ENCODE measurements at places on chromosomes 11 and 22.

DNA sequence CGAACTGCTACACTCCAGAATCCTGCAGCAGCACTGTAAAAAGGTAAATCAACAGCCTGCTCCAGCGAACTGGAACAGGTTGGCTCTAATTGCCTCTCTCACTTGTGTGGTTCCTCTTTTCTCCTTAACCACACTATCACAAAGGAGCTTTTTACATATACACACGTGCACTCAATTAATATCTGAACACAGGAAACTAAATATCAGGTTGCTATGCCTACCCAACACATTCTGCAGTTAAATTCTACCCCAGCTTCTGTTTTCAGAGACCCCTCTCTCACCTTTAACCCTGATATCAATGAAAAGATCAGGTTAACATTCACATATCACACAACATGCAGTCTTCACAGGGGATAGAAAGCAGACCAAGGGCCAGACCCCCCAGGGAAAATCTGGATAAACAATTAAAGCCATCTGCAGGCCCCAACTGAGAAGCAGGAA lies 11.0 kb downstream of the RBFOX2 start:
- DNase-seq = no peak

DNA sequence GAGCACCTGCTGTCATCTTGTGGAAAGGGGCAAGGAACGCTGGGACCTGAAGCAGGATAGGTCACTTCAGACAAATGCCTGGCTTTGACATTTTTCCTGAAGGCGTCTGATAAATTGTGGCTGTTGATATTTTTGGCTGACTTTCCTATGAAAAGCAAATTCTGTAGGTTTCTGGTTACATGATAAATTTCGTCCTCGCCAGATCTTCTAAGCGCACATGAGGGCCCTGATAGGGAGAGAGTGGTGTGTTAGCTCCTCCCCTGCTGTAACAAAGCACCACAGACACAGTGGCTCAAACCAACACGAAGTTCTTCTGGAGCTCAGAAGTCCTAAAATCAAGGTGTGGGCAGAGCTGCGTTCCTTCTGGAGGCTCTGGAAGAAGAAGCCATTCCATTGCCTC lies 19.6 kb downstream of the APOL4 start:
- DNase-seq = no peak

- no peak for DNase-seq
Observed at GRCh38 chr22:46500201-46500600, 37.2 kb downstream of the CELSR1 start.

- no peak for DNase-seq
Observed at GRCh38 chr11:103453915-103454709, 344.9 kb downstream of the DYNC2H1 start.

DNA sequence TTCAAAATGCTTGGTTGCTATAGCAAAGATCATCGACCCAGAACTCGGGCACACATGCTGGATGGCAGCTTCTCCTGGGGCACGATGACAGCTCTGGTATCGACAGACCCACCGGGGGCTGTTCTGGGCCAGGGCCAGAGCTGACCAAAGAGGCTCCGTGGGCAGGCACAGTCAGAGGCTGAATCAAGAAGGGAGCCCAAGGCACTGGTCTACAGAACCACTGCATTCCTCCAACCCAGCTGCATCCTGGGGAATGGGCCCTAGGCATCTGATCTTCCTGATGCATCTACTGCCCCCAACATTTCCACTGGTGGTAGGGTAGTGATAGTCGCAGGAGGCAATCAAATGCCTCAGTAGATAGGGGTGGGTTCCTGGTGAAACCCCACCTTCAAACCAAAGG lies 470.3 kb downstream of the TBC1D22A start:
- no peak for DNase-seq

- peak; percentile 49 for DNase-seq
Observed at GRCh38 chr22:37965940-37966664, 12.6 kb downstream of the POLR2F start.

GRCh38 chr11:102187416-102188151 lies 77.3 kb downstream of the YAP1 start:
- DNase-seq = peak; percentile 61

DNA sequence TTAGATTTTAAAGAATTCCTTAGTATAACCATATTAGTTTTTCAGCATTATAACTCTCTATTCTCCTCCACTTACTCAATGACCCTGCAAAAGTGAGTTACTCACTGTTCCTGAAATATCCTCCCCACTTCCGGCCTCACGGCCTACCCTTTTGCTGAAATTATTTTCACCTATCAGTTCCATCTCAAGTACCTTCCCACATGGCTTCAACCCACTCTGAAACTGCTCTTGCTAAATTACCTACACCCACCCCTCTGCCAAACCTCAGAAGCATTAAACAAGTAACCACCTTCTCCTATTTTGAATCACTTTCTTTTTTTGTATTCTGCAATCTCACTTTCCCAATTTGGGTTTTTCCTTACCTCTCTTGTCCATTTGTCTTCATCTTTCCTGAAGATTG lies 37.7 kb downstream of the OR5P2 start:
- no peak for DNase-seq

DNA sequence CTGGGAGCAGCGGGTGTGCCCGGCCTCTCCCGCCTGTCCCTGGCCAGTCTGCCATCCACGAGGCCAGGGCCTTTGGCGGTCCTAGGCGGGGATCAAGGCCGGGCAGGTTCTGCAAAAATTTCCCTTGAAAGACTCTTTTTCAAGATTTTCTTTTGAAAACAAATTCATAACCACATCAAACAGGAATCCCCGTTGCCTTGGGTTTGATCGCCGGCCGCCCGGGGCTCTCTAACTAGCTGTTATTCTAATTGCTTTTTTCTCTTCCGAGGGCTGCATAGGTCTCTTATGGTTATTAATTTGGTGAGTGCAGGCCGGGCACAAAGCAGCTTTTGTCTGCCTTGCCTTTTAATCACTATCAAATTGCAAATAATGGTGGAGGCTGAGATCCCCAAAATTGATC lies 42.0 kb downstream of the CDKN1C start:
- DNase-seq = no peak

GRCh38 chr11:85845124-85845631 lies 10.0 kb upstream of the CCDC83 start:
- no peak for DNase-seq

GRCh38 chr11:82043316-82043715 lies 690.3 kb downstream of the FAM181B start:
- peak; percentile 35 for DNase-seq

- DNase-seq = no peak
Observed at GRCh38 chr11:70761094-70761907, 363.0 kb downstream of the CTTN start.

DNA sequence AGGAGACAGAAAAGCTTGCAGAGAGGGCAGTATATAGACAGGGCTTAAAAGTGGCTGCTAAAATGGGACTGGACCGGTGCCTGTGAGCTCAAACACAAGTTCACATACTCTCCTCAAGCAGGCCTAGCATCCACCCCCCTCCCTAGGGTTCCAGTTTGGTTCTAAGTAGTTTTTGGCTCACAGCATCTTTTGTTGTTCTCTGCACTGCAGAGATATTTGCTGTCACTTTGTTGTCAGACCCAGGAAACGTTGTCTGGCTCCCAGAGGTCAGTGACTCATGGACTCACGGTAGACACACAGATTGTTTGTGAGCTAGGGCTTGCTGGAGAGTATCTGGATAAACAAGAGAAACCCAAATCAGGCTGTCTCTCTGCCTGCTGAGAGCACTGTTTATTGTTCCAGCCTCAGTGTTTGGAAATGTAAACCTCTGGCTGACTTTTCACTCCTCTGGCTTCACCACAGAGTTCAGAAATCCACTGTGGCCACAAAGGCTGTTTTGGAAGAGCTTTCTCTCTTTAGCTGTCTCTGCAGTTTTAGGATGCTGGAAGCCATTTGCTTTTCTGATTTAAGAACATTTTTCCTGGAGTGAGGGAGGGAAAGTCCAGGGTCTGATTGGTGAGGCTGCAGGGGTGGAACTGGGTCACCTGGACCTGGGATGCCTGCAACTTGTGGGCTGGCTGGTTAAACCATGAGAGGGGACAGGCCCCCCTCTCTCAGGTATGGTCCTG lies 303.7 kb upstream of the PLET1 start:
- peak; percentile 88 for DNase-seq

- DNase-seq = no peak
Observed at GRCh38 chr11:32983506-32983905, 32.2 kb upstream of the DEPDC7 start.

DNA sequence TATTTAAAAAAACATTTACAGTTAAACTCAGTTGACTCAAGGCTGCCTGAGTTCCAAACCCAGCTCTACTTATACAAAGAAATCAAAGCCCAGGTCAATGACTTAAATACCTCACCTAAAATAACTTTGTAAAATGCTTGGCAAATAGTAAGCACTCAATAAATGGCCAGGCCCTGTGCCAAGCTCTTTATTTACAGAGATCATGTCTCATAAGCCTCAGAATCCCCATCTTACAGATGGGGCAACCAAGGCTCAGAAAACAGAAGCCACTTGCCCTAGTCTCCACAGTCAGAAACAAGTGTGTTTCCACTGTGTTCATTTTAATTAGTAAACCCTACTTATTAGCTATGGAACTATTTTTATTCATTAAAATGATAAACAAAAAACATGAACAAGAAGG lies 30.5 kb upstream of the TTC28 start:
- no peak for DNase-seq

DNA sequence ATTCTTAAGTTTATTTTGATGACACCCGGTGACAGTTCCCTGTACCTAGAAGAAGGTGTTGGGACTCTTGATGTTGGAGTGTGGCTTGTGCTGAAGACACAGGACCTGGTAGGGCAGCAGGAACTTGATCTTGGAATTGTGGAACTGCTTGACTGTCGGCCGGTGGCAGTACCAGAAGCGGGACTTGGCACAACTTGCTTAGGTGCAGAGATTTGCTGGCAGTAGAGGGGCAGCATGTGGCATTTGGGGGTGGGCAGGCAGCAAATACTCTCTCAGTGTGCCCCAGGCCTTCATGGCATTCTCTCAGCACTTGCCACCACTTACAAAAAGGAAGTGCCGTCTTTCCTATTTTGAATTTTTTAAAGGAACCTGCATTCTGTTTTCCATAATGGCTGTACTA lies 3.6 kb downstream of the PEX26 start:
- no peak for DNase-seq

DNA sequence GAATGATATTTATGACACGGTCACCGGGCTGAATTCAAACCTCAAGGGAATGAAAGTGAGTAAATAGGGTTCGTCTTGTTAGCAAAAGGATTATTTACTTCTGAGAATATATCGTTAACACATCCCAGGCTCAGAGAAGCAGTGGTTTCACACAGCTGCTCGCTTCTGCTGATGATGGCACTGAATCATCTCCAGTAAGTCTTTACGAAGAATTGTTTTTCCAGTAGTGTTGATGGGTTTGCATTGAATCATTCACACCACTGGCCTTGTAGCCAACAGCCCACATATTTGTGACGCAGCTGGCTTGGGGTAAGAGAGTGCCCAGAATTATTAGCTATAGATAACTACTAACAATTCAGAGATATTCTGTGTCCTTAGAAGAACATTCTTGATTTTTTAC lies 236.3 kb downstream of the CADM1 start:
- no peak for DNase-seq

GRCh38 chr11:61960532-61960931 lies 6.9 kb downstream of the FTH1 start:
- DNase-seq = no peak

- DNase-seq = no peak
Observed at GRCh38 chr11:64774144-64774543, 4.2 kb downstream of the SF1 start.

- DNase-seq = peak; percentile 94
Observed at GRCh38 chr11:4891996-4892640, 10.4 kb downstream of the OR51T1 start.

GRCh38 chr11:132450631-132451030 lies 1080.2 kb downstream of the NTM start:
- DNase-seq = no peak

GRCh38 chr22:46346680-46347405 lies 11.3 kb downstream of the TRMU start:
- DNase-seq = no peak

GRCh38 chr22:44686873-44687600 lies 15.0 kb upstream of the PRR5 start:
- no peak for DNase-seq

GRCh38 chr11:109401545-109401944 lies 20.4 kb upstream of the C11orf87 start:
- no peak for DNase-seq

GRCh38 chr11:1228101-1228821 lies 5.4 kb downstream of the MUC5B start:
- no peak for DNase-seq

DNA sequence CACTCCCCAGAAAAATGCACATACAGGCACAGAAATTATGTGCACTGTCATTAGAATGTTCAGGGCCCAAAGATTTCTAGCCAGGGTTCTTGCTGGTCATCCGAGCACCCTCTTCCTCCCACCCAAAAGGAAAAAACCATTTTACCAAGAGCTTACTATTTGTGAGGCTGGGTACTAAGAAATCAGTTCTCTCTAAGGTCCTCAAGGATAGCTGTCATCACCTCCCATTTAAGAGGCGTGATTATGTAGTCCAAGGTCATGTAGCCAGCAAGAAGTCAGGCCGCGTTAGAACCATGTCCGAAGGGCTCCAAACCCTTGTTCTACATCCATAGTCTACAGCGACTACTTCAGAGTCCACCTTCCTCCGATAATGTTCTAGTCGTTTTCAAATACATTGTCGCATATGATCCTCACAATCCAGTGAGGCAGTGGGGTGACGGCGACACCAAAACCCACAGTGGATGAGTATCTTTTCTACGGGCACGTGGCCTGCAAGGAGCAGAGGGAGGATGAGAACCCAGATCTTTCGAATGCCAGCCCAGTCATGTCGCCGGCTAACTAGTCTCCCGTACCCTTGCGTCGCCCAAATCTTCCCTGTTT lies 634 bp downstream of the TIMM8B start:
- DNase-seq = peak; percentile 36

DNA sequence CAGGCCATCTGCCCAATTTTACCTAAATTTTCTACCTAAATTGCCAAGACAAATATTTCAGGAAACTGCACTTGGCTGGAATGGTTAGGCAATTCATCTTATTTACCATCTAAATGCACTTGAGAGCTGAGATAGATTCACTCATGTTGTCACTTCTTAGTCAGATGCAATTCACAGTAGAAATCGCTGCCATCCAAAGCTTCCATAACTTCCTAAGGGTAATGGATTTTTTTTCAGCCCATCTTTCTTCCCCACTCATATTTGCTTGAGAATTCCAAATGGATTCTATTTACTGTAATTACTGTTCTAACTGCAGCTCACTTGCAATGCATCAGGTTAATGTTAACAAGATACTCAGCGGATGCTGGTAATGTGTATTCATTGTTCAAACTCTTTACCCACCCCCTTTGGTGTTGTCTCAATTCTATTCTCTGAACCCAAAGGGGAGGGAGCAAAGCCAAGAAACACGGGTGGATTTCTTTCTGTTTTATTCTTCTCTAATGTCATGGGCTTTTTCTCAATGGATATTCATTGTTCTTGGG lies 96.0 kb downstream of the TENM4 start:
- no peak for DNase-seq

GRCh38 chr22:24185001-24185500 lies 3.8 kb downstream of the SUSD2 start:
- no peak for DNase-seq

- DNase-seq = no peak
Observed at GRCh38 chr11:48114740-48115139, 101.9 kb upstream of the OR4B1 start.

Measured in astrocyte of the spinal cord (primary cell).